Activated CD8-positive, alpha-beta memory T cell treated with anti-CD3 and anti-CD28 coated beads for 1 hour (primary cell): ENCODE measurements at places on chromosomes 7 and 10.

DNA sequence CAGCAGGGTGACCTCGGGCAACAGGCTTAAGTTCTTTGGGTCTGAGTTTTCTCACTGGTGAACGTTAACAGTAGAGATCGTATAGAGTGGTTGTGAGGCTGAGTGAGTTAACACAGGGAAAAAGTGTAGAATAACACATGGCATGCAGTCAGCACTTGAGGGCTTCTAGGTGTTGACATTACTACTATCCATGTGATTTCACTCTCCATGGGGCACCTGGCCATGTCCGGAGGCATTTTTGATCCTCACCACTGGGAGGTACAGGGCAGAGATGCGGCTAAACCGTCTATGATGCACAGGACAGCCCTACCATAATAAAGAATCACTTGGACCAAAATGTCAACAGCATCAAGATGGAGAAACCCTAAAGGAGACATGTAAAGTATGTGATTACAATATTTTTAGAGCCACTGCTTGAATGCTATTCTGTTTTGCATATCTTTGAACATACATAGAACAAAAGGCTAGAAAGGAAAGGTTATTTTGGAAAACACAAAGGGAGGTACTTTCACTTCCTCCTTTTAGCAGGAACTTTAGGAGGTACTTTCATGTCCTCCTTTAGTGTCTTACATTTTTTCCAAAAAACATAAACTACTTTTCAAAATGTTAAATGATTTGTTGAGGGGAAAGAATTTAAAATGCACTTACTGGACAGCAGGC lies 44.3 kb downstream of the NOD1 start:
- no peak for DNase-seq

DNA sequence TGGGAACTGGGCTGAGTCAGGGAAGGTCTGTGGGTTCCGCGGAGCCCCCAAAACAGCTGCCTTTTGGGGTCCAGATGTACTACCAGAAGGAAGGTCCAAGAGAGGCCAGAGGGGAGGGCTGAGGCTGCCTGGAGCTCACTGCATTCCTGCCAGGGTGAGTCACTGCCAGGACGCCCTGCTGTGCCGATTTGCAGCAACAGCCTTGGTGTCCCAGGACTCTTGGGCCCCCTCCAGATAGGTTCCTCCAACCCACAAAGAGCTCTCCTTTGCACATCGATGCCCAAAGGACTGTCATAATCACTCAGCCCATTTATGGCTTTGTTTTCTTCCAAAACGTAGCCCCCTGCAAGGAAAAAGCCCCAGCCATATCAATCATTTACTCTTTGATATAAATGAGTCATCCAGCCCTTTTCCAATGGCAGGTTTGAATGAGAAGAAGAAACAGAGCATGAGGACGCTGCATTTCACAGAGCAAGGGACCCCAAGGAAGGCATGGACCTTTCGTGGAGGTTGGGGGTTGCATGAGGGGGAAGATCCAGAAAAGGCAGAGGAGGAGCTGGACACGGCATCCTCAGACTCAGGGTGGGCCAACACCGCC lies 32.2 kb upstream of the COL13A1 start:
- DNase-seq, result no peak

- DNase-seq, result no peak
Measured at GRCh38 chr10:87066178-87066577, 28.5 kb downstream of the GLUD1 start.

DNA sequence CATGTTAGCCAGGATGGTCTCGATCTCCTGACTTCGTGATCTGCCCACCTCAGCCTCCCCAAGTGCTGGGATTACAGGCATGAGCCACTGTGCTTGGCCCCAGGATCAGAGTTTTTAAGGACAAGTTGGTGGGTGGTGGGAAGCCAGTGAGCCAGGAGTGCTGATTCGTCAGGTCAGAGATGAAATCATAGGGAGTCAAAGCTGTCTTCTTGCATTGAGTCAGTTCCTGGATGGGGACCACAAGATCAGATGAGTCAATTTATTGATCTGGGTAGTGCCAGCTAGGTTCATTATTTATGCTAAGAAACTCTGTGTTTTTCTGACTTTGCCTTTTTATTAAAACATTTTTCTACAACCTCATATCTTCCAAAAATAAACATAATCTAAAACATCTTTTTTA lies 423.8 kb downstream of the ARL4A start:
- DNase-seq, result no peak

GRCh38 chr7:1823376-1824150 lies 153.5 kb downstream of the ELFN1 start:
- DNase-seq, result no peak

- DNase-seq, result no peak
Measured at GRCh38 chr7:152502813-152503790, 67.3 kb upstream of the KMT2C start.

DNA sequence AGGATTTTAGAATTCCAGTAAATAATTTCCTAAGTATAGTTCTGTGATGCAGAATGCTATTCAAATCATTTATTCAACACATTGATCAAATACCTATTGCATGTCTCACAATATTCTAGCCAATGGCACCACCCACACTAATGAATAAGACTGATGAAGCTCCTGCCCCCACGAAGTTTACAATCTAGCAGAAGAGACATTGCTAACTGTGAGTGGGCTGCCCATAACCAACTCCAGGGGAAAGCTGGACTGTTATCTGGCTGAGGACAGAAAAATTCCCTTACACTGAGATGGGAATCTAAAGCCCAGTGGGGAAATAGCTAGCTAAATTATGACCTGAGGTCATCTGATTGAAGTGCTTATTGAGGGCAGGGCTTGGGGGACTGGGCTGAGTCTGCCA lies 128.8 kb upstream of the LYZL2 start:
- no peak for DNase-seq

DNA sequence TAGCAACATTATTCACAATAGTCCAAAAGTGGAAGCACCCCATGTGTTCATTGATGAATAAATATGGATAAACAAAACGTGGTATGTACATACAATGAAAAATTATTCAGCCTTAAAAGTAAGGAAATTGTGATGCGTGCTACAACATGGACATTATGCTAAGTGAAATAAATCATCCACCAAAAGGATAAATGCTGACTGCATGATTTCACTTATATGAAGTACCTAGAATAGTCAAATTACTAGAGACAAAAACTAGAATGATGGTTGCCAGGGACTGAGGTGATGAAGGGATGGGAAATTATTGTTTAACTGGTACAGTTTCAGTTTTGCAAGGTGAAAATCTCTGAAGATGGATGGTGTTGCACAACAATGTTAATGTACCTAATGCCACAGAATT lies 56.6 kb downstream of the THSD7A start:
- DNase-seq, result no peak

GRCh38 chr10:26574783-26575182 lies 122.7 kb upstream of the PDSS1 start:
- DNase-seq, result no peak

DNA sequence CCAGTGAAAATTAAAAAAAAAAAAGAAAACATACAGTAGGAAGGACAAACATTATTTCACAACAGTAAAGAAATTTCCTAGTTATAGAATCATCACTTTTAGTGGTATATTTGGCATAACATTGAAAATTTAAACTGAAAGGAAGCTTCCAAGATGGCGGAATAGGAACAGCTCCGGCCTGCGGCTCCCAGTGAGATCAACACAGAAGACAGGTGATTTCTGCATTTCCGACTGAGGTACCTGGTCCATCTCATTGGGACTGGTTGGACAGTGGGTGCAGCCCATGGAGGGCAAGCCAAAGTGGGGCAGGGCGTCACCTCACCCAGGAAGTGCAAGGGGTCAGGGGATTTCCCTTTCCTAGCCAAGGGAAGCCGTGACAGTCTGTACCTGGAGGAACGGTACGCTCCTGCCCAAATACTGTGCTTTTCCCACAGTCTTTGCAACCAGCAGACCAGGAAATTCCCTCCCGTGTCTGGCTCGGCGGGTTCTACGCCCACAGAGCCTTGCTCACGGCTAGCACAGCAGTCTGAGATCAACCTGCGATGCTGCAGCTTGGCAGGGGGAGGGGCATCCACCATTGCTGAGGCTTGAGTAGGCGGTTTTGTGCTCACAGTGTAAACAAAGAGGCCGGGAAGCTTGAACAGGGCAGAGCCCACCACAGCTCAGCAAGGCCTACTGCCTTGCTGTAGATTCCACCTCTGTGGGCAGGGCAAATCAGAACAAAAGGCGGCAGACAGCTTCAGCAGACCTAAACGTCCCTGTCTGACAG lies 19.4 kb downstream of the PON3 start:
- no peak for DNase-seq

- no peak for DNase-seq
Measured at GRCh38 chr10:86545101-86545500, 23.5 kb upstream of the WAPL start.

DNA sequence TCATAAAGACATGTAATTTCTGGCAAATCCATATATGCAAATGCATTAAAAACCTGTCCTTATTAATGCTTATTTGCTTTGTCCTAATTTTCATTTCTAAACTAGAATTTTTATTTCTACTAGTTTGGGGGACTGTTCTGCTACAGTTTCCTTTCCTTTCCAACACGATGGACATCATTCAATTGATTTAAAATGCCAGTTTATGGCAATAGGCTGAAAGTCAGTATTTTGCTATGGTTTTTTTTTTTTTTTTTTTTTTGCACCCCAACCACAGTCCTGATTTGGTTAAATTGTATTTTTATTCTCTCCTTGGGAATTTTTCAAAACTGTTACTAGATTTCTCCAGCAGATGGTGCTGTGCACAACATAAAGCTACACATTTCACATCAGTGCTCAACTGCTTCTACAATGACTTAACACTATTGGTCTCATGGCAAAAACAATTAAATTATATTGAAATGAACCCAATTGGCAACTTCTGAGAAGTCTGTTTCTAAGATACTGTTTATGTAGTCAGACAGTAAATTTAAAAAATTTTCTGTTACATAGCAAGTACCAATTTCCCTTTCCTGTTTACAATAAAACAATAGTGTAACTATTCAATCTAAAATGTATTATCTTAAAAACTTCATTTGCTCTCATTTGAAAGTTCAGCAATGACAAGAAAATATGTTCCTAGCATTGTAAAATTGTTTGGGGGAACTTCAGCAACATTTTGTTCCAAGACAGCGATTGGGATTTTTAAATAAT lies 193.8 kb upstream of the CCDC6 start:
- DNase-seq, result no peak

GRCh38 chr7:141715018-141715417 lies 6.9 kb downstream of the WEE2 start:
- DNase-seq, result no peak

DNA sequence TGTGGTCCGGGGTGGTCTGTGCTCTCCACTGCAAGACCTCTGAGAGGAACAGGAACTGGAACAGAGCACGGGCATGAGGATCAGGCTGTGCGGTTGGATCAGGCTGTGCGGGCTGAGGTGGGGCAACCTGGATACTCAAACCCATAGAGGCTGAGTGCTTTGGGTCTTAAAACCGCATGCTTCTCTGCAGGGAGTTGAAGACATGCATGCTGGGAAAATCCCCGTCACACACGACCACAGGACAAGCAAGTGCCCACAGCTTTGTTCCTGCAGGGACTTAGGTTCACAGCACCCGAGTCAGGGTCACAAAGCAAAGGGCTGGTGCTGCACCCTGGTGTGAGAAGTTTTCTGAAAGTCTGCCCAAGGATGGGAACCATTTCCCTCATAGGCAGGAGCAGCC lies 221.2 kb downstream of the ZMYND11 start:
- DNase-seq, result no peak

- no peak for DNase-seq
Measured at GRCh38 chr10:8511026-8511425, 456.5 kb downstream of the GATA3 start.

DNA sequence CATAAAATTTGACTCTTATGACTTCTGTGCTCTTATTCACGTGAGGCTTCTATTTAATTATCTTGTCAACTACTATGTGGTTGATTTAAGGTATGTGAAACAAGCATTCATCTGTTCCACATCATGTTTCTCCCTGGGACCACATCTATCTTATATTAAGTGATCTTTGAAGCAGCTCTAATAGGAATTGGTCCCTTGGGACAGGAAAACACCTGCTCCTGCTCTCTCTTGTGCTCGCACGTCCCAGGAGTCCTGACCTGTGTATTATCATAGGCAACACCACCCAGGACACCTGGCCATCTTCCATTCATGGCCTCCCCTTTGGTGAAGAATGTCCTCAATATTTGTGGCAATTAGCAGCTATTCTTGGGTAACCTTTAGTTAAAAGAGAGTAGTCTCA lies 269.2 kb downstream of the NRG3 start:
- no peak for DNase-seq

DNA sequence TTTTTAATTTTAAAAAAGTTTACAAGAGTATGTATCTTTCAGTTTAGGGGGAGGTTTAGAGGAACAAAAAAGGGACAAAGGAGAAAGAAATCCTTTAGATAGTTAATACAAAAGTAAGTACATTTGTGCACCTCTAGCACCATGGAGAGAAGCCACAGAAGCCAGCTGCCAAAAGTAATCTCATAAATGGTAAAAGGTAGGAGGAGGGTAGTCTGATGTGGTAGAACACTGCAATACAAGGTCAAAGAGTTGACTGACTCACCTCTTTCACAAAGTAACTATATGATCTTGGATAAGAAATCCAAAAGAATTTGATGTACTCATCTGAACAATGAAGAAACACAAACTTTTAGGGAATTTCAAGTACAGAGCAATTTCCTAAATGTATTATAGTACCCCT lies 68.1 kb downstream of the CNOT4 start:
- no peak for DNase-seq

GRCh38 chr7:5595545-5596045 lies 172.0 kb upstream of the TNRC18 start:
- no peak for DNase-seq

DNA sequence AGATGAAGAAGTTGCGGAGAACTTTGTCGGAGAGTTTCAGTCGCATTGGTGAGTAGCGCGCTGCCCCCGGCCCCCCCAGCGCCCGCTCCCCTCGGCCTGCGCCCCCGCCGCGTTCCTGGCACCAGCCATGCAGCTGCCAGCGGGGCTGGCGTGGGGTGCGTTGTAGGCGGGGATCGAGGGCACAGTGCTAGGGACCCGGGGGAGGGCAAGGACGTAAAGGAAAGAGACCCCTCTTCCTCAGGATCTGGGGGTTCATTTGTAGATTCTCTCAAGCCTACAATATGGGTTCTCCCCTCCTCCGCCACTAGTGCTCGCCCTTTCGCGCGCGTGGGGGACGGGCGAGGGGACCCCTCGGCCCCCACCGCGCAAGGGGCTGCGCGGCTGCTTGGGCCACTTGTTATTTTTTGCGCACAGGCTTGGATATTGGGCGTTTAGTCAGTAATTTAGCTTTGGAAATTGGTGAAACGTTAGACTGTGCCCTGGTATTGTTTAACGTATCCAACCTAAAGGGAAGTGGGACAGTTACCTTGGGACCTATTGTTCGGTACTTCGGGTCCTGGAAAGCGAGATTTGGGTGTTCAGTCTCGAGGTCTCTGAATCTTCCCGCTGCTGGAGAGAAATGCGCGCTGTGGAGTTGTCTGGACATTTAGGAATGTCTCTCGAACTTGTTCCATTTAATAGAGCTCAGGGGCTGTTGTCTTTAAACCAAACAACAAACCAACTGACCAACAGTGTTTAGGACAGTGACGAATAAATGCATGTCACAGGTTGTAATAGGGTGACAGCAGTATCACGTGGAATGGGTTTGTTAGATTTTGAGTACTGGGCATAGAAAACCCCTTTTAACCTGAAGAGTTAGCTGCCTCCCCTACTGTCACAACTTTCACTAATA lies 796 bp downstream of the CDK14 start:
- no peak for DNase-seq

GRCh38 chr10:22539579-22540298 lies 174.6 kb downstream of the PIP4K2A start:
- DNase-seq, result no peak
